ENCODE measurements at places on chromosomes 11 and 22. TPM values are rescaled to one million over a fixed set of nuclear protein-coding genes. Genes with fewer than 3 reads are reported as not detected.

TCN1 gene
- 30.8 TPM for total RNA-seq

MMP1 gene
- not detected for total RNA-seq

CTSD gene
- total RNA-seq = 415 TPM

SMARCB1 gene
- total RNA-seq = 69.8 TPM

CHRM1 gene
- total RNA-seq = not detected

DYNC2H1 gene
- 4.4 TPM for total RNA-seq

HTR3A gene
- not detected for total RNA-seq

ABCC8 gene
- total RNA-seq = not detected

DMC1 gene
- total RNA-seq = 0.31 TPM

TMEM179B gene
- total RNA-seq = 33.7 TPM

OR8B2 gene
- not detected for total RNA-seq

GRIA4 gene
- total RNA-seq = not detected

OR5P2 gene
- not detected for total RNA-seq

RIC3 gene
- total RNA-seq = 3.6 TPM

ARHGEF17 gene
- total RNA-seq = 0.88 TPM

GRCh38 chr11:68145120-68145866 lies 24.1 kb upstream of the CHKA start:
- no peak for DNase-seq

- DNase-seq = peak; percentile 38
Observed at GRCh38 chr11:118789501-118790356, 1.2 kb downstream of the DDX6 start.

DNA sequence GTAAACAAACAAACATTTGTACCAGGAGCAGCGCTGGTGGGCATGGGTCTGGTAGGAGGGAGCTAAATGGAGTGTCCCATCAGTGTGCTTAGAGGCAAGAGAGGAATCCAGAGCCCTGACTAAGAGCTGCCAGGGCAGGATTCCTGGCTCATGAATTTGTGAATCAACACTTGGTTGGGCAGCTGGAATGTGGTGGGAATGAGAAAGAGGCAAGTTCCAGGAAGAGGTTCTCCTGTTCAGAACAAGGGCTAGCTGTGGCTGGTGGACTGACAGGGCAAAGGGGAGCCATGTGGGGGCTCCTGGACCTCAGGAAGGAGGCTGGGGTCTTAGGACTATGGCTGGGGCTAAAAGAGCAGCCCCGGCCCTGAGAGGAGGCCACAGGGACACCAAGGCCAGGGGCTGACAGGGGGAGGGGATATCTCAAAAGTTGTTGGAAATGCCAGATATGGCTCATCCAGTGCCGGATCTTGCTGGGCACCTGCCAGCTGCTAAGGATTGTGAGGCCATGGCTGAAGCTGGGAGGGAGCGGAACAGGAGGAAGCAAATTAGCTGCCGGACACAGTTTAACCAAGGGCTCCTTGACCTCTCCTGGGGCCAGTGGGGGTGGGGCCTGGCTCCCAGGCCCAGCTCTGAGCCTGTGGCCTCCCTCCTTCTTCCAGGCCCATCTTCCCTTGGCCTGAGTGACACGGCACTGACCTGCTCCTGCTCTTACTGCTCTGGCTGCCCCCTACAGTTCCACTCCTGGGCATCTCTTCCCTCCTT lies 14.6 kb upstream of the P2RY6 start:
- no peak for DNase-seq

DNA sequence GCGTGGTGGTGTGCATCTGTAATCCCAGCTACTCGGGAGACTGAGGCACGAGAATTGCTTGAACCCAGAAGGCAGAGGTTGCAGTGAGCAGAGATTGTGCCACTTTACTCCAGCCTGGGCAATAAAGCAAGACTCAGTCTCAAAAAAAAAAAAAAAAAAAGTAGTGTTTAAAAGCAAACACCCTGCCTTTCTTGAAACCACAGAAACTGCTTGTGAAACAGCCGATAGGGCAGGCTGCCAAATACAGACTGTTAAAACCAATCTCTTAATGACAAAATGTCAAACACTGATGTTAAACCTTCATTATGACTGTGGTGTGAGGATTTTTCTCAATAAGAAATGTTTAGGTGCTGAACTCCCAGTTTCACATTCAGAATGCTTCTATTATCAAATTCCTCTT lies 27.3 kb downstream of the MARK2 start:
- DNase-seq = peak; percentile 90

GRCh38 chr11:29518389-29519174 lies 498.2 kb downstream of the KCNA4 start:
- DNase-seq = no peak

DNA sequence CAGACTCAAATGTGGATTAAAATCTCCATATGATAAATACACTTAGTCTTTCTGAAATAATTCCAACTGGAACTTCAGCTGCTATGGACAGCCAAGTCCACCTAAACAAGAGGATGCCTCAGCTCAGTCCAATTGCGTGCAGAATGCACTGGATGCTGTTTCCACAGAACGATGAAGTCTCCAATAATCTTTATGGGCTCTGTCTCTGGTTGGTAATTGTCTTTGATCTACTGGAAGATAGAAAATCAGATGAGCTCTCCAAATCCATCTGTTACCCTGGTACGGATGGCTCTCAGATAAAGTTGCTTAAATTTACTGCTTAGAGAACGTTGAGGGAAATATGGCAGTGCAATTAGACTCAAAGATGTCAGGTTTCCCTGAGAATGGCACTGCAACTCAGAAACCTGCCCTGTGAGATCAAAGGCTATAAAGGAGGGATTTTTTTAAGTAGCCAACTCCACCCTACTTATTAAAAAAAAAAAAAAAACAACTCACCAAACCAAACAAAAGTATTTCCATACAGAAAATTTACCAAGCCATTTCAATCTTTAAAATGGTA lies 859 bp upstream of the BIRC3 start:
- DNase-seq = peak; percentile 74

DNA sequence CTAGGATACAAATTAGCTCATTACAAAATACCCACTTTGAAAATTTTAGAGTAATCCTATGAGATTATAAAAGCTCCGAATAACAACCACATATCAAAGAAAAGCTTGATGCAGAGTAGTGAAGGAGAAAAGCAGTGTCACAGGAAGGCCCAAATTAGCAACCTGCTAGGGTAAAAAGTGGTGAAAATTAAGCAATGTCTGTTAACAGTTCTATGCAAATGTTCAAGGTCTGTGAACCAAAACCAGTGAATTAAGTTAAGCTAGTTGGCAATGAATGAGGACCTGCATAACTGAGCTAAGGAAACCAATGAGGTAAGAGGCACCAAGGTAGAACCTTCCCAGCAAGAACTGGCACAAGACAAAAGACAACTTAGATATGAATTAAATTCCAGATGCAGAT lies 29.6 kb downstream of the PRDM10 start:
- no peak for DNase-seq

- DNase-seq = no peak
Observed at GRCh38 chr11:68354148-68354872, 41.9 kb downstream of the LRP5 start.

- DNase-seq = no peak
Observed at GRCh38 chr11:57475191-57475590, 14.9 kb downstream of the RTN4RL2 start.

GRCh38 chr11:129285402-129285786 lies 90.3 kb upstream of the BARX2 start:
- DNase-seq = no peak

GRCh38 chr11:100545970-100546369 lies 141.1 kb upstream of the ARHGAP42 start:
- DNase-seq = no peak

DNA sequence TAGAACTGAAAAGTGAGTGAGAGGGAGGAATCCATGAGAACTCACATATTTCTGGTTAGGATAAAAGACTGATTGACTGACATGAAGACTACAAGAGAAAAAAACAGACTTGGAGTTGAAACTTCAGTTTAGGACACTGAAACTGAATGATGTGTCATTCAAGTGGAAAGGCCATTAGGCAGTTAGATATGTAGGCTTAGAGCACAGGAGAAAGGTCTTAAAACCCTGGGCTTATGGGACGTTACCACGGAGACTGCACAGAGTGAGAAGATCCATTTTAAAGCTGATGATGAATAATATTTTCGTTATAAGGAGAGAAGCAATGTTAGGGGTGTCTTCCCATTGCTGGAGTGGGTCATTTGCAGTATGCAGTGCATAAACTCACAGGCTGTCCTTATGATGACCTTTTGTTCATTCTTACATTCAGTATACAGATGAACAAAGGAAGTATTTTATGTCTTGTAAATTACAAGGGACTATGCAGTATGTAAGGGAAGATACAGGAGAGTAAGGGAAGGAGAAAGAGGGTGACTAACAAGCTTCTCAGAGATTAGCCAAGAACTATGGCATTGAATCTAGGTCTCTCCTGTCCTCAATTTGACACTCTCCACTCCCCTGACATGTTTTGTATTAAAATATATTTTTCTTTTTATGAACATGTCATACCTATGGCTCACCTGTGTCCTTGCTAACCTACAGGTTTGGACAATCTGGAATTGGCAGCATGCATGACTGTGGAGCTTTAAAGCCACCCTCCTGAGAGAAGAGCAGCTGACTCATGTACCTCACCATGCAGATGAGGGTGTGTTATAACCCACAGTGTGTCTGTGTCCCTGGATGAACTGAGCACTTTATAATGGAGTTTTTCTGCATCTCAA lies 63.7 kb downstream of the MAML2 start:
- no peak for DNase-seq

DNA sequence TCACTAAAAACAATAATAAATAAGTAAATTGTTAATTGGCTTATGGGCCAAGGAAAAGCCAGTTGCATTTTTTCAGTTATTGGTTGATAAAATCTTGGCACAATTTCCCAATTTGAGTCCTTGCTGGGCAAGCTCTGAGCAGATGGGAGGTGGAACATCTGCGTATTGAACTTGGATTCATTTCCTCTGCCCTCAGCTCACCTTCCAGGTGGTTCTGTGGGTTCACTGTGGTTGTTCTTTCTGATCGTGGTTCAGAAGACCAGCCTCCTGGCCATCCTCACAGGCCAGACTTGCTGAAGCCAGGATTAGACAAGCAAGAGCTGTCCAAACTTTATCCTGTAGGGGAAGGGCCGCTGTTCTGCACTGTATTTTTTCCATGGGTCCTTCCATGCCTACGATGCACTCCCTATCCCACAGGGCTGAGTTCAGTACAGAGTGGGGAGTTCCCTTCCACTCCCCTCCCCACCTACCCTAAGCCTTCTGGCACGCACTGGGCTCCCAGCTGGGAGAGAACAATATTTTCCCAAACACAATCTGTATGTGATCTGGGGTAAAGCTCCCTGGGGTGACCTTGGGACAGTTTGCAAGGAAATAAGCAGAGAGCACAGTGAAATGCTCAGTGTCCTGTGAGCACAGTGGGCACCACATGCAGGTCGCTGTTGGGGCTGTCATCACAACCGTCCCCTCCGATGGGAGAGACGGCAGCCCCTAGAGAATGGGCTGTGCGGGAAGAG lies 43.5 kb upstream of the TP53I11 start:
- DNase-seq = no peak

GRCh38 chr11:58058276-58059006 lies 27.7 kb downstream of the OR6Q1 start:
- no peak for DNase-seq

- DNase-seq = peak; percentile 80
Observed at GRCh38 chr22:28955817-28956216, 72.4 kb downstream of the ZNRF3 start.

DNA sequence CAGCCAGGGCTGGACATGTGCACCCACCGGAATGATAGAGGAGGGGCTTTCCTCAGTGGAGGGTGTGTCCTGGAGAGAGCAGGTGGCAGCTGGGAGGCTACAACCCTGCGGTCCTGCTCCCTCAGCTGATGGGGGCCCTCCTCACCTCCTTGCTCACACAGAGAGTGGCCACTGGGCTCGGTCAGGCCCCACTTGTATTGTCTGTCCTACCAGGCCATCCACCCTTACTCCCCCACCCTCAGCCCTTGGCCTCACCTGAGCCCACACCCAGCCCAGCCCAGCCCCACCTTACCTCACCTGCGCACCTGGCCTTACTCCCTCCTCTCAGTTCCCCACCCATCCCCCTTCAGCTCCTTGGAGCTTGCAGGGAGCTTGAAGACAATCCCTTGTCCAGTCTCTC lies 3.1 kb downstream of the TRPM5 start:
- no peak for DNase-seq

DNA sequence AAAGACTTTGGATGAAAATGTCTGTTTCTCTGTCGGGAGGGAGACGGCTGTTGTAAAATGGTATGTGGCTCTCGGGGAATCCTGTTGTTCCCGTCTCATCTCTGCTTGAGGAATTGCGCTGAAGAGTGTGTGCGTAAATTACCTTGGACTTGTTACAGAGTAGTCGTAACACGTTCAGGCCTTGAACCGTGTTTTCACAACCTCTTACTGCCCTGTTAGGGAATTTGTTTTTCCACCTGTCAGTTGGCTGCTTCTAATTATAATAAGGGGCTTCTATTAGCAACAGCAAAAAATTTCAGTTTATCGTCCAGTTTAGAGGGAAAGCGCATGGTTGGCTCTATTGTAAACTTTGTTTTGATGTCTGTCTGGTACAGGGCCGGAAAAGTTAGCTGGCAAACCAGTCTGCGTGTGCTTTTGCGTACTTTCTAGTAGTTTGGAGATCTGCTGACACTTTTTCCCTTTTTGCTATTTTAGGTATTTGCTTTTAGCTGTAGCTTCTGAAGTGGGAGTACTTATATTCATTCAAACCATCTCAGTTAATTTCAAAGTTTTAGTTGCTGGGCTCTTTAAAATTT lies 1.5 kb downstream of the HIPK3 start:
- no peak for DNase-seq

GRCh38 chr11:20840341-20840740 lies 171.0 kb downstream of the NELL1 start:
- DNase-seq = no peak

GRCh38 chr22:43395086-43395695 lies 16.6 kb upstream of the MPPED1 start:
- no peak for DNase-seq

- DNase-seq = no peak
Observed at GRCh38 chr11:63537293-63538101, 889 bp downstream of the PLAAT4 start.

DNA sequence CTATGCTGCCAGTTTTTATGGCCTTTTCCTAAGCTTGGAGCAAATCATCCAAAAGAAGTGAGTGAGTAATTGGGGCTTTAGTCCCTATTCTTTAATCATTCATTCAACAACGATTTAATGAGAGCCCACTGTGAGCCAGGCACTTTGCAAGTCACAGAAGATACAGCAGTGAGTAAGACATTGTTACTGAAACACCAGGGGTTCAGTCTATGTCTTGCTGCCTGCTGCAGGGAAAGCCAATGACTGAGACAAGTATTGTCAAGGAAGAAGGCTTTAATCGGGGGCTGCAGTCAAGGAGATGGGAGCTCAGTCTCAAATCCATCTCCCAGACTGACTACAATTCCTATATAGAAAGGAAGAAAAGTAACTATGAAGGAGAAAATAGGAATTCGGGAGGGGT lies 228.3 kb downstream of the FAM181B start:
- no peak for DNase-seq

- DNase-seq = peak; percentile 42
Observed at GRCh38 chr11:70397983-70398833, at the start of gene CTTN. Gene CTTN (plus strand): TSS chr11:70398529. CDS start chr11:70407298, 8,769 bp downstream.

DNA sequence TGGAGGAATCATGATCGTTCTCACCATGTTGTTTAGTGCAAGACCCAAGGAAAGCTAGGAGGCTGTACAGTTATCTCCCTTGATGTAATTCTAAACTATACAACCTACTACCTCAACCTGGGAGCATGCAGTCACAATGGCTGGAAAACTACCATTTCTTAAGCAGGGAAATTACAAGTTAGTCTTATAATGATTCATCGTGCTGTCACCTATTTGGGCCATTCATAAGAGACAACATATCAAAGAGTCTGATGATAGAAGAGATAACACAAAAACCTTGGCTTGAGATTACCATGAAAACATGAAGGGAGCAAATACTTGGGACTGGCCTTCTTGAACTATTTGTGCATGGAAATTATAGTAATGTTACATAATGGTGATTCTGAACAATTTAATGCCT lies 30.5 kb upstream of the BLID start:
- no peak for DNase-seq

Data from natural killer cell (primary cell).